ENCODE measurements at places on chromosomes 7 and 10.

DNA sequence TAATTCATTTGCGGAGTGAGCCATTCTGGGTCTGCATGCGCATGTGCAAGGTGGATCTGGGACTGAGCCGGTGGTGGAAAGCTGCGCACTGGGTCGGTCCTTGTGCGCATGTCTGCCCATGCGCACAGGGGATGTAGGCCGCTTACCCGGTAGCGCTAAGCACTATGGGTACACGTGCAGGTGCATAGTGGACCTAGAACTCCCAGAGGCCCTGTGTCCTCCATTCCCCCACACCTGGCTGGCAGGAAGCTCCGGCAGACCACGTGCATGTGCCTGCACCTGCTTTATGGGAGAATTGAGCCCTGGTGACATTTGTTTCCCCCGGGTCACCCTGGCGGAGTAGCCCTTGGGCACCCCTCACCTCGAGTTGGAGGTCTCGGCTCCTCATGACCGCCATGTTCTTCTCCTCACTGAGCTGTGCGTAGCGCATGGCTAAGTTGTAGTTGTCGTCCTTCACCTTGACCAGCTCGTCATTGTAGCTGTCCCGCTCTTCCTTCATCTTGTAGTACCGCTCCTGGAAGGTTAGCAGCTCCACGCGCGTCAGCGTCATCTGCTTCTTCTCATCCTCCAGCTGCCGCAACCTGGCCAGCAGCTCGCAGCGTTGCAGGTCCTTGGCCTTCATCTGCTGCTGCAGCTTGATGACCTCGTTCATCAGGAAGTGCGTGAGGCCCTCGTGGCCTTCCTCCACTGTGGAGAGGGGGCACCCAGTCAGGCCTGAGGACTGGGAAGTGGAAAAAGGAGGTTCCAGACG is 99.6 kb downstream of the CARD11 start:
- DNase-seq: no peak

DNA sequence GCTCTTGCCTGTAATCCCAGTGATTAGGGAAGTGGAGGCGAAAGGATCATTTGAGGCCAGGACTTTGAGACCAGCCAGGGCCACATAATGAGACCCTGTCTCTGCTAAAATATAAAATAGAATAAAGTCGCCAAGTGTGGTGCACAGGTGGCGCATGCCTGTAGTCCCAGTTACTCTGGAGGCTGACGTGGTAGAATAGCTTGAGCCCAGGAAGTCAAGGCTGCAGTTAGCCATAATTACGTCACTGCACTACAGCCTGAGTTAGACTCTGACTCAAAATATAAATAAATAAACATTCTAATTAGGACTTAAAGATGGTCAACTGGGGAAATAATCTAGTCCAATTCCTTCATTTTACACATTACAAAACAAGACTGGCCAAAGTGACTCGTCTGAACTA is 768 bp downstream of the CHCHD2 start:
- DNase-seq: no peak

DNA sequence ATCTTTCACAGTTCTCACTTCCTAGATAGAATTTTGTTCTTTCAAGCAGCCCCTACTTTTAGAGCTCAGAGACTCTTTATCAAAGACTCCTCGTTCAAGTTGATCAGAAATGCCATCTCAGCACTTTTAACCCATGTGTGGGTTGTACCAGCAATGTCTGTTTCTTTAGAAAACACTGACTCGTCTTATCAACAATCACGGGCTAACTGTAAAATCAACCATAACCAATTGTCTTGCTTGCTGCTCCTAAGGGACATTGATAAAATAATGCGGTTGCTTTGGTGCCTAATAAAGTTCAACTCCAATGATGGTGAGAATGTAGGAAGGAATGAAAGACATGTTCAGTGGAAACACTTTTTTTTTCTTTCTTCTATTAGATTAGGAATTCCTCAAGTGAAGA is 12.9 kb upstream of the CDK6 start:
- DNase-seq: no peak

GRCh38 chr10:101616415-101617101 is 28.4 kb downstream of the DPCD start:
- DNase-seq: no peak

- DNase-seq: no peak
These were observed 12.2 kb upstream of the TPK1 start for GRCh38 chr7:144848078-144848477.

GRCh38 chr7:49850921-49851613 is 77.6 kb downstream of the VWC2 start:
- no peak for DNase-seq

- DNase-seq: no peak
These were observed 63.8 kb downstream of the PALS2 start for GRCh38 chr7:24637021-24637420.

GRCh38 chr7:48446721-48447120 is 275.5 kb downstream of the ABCA13 start:
- DNase-seq: no peak

- DNase-seq: no peak
These were observed 10.0 kb upstream of the TMEM229A start for GRCh38 chr7:124042826-124043225.

DNA sequence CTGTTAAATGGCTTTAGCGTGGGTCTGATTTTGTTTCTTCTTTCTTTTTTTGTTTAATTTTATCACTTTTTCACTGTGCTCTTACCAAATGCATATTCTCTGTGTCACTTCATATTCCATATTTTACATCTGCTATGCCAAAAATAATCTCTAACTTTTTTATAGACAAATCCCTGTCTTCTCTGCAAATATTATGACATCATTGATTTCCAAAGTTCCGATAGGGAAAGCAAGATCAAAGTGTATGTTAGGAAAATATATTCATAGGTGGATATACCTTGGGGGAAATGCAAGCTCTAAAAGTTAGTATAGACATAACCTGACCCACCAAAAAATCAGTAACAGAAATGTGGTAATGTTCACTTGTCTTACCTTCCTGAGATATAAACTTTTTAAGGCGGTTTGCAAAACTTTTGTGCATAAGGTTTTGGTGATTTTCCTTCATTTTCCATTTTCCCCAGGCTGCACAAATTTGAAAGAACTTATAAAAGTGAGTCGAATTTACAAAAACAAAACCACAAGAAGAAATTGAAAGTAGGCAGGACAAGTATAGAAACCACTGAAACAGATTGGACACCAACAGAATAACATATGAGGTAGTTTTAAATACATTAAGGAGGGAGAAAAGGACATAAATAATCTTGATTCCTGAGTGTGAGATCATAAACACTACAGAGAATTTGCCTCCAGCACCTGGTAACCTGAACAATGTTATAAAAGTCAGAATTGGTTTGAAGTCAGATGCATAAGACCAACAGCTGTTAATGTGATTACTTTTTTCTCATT is 63.1 kb upstream of the TFEC start:
- no peak for DNase-seq

DNA sequence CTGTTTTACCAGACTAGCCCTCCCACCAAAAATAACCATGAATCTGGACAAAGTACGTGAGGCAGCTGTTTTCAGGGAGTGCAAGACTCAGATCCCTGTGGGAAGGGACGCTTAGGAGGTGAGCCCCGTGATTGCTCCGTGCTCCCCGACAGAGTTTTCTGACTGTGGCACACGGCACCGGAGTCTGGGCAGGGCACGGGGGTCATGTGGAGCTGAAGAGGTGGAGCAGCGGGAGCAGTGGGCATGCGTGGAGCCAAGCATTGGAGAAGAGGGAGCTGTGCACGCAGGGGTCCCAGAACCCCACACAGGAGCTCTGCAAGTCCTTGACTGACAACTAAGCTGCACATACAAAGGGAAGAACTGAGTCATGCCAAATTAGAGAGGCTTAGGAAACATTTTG is 11.1 kb upstream of the CAMK2B start:
- DNase-seq: no peak

- DNase-seq: no peak
These were observed 1009.0 kb downstream of the LRMDA start for GRCh38 chr10:76440426-76440825.

DNA sequence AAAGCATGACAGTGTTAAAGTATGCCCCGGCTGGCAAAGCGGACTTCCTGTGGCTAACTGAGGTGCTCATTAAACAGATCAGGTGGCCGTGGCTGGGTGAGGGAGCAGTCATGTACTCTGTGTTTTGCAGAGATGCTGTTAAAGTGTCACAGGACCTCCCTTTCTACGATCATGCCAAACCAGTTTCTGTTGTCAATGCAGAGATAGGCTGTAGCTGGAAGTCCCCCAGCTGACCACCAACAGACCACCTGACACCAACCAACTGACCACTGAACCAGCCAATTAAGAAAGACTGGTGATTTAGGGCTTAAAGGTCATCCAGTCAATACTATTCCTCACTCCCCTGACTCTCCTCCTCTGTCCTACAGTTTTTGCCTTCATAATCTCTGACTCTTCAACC is 431.1 kb upstream of the LRGUK start:
- DNase-seq: no peak

DNA sequence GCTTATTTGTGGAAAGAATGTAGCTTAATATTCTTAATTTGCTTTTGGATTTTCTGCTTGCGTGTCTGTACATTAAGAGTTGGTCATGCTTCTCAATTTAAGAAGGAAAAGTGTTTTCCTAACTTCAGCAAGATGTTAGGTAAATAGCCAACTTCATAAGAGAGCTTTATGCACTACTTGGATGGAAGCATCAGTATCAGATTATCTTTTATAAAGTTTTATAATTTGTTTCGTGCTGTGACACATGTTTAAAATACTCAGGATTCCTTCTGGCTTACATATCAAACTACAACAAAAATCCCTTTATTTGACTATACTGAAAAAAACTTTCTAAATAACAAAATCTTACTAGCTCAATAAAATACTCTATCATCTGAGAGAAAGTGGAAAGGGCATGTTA is 34.8 kb upstream of the AGR2 start:
- DNase-seq: no peak

DNA sequence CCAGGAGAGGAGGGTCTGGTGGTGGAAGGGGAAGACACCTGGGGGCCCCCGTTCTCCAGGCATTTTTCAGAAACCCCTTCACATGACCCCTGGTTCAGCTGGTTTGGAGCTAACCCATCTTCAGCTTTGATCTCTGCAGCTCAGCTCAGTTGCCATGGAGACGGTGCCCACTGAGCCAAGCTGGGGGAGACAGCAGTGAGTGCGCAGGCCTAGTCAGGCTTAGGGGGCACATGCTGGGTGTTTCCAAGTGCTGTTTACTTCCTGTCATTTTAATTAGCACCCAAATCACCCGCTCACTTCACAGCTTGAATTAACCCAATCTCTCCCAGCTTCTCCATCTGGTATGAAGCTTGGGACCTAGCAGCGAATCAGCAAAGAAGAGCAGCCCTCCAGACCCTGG is 9.0 kb downstream of the SPOCK2 start:
- DNase-seq: no peak

DNA sequence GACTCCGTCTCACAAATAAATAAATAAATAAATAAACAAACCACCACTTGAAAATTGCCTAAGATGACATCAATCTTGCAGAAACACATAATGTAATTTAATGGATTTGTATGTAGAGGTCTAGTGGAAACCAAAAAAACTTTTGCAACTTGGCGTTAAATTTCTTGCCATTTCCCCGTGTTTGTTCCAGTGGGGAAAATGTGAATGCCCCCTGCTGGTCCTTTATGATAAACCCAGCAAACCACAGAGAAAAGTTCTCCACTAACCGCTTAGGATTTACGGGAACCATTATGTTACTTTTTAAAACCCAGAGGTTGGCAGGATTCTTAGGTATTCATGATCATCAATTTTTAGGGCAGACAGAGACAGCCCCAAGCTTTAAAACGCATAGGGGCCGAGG is 32.5 kb downstream of the LAMB4 start:
- DNase-seq: no peak

Data from cortex of kidney (tissue), 1 donor.